Activated CD4-positive, alpha-beta T cell treated with anti-CD3 and anti-CD28 coated beads, Interleukin-2, amount 50 U/mL, for 48 hours (primary cell): ENCODE measurements at places on chromosomes 12 and 14.

DNA sequence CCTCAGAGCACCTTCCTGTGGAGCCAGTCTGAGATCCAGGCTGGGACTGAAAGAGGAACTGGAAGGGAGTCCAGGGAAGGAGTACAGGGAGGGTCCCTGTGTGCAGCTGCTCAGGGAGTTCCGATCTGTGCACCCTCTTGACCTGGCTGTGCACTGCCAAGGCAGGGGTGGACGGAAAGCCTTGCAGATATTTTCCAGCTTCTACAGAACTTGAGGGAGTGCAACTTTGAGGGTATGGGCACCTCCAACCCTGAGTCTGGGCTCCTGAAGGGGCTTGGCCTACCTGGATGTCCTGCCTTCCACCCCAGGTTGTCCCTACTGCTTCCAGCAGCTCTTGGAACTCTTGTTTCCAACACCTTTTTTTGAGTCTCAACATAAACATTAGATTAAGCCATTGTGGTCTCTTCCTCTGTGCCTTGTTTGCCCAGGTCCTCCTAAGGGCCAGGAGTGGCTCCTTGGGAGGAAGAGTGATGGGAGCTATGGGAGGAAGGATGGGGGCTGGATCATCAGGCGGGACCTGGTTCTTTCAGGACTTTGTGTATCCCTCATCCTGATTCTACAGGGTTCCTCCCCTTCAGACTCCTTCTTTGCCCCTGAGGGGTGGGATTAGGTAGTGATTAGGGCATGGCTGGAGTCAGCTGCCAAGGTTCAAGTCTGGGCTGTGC is 3.5 kb downstream of the KRT7 start:
- no peak for DNase-seq

- DNase-seq: no peak
Observed at GRCh38 chr14:104268725-104269436, 130.5 kb downstream of the KIF26A start.

DNA sequence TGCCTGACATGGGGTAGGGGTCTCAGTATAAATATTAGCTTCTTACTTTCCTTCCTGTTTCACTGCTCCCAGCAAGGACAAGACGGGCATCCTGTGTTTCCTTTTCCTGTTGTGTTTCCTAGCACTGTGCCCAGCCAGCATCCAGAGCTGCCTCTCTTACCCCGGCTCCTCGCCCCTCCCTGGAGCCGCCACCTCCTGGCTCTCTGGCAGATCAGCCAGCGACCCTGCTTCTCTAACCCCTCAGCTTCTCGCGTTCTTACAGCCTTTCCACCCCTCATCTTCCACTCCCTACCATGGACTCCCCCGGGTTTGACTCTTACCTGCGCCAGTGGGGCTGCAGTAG is 17.8 kb downstream of the HDAC7 start:
- no peak for DNase-seq

- no peak for DNase-seq
Observed at GRCh38 chr12:90010089-90010488, 301.5 kb upstream of the ATP2B1 start.

DNA sequence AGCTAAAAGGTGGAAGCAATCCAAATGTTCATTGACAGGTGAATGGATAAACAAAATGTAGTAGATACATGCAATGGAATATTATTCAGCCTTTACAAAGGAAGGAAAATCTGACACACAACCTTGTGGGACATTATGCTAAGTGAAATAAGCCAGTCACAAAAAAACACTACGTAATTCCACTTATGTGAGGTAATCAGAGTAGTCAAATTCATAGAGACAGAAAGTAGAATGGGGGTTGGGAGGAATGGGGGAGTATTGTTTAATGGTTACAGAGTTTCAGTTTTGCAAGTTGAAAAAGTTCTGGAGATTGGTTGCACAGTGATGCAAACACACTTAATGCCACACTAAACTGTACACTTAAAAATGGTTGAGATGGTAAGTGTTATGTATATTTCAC is 62.8 kb downstream of the LIN52 start:
- no peak for DNase-seq

DNA sequence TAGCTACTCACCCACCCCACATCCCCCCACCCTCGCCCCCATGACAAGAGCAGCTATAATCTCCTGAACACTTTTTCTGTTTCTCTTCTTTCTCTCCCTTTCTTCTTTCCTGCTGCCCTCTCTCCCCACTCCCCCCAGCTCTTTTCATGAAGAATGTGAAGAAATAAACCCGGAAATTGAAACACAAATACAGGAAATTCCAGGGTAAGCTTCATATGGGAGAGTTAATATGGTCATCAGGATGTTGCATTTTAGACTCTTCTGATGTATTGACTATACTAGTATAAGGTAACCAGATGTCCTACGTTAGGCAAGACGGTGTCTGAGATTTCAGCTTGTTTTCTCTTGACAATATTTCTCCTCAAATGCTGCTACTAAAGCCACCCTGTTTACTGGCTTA is 41.6 kb upstream of the LRIG3 start:
- no peak for DNase-seq

- DNase-seq: no peak
Observed at GRCh38 chr14:68412505-68413465, 380.1 kb downstream of the ZFP36L1 start.

- DNase-seq: no peak
Observed at GRCh38 chr12:29082522-29082921, 66.6 kb upstream of the FAR2 start.

DNA sequence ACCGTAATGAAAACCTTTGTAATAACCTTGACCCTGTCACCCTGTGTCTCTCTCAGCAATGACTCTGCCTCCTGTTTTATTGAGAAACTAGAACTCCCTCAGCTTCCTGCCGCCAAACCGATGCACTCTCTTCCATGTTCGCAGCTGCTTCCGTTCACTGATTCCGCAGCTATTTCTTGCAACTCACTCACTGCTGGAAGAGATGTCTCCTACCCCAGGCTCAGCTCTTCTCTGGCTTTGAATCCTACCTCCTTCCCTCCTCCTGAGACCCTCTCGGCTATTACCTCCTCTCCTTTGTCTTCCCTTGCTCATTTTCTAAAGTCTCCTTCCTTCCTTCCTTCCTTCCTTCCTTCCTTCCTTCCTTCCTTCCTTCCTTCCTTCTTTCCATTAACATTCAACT is 71.0 kb downstream of the ESRRB start:
- no peak for DNase-seq

DNA sequence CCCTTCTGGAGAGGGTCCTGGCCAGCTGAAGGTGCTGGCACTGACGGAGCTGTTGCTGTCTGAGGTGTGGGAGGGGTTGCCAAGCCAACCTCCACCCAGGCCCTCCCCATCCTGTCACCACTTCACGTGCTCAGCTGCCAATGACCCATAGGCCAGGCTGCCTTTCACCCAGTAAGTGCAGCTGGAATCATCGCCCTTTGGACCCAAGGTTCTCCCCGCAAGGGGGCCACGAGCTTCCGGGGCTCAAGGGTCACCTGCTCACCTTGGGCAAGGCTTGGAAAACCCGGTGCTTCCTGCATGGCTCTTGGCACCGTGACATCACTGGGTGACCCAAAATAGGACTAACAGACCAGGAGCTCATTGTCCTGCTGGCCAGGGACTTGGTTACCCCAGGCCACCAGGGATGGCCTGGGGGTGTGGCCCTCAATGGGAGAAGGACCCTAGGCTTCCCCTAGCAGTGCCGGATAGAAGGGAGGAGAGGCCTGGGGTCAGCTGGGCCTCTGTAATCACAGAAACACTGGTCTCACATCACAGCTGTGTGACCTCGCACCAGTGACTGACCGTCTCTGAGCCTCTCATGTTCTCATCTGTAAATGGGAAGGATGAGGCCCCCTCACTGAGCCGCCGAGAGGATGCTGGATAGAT is 51.3 kb downstream of the CCDC85C start:
- no peak for DNase-seq

- DNase-seq: no peak
Observed at GRCh38 chr14:92398888-92399636, 76.1 kb downstream of the SLC24A4 start.

DNA sequence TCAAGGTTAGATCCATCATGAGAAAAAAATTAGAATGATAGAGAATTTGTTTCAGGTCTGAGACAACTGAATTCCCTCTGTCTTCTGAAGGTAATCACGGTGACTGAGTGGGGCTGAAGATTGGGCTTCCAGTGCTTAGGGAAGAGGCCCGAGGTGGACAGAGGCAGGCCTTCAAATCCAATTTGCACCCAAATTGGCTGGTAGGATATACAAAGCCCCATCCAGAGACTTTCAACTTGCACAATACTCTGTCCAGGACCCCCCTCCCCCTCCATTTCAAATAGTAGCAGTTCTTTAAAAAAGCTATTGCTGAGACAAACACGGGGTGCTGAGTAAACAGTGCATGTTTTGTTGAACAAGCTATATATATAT is 3.6 kb upstream of the FOXG1 start:
- DNase-seq: no peak

GRCh38 chr12:57430112-57430930 is 522 bp downstream of the R3HDM2 start:
- DNase-seq: no peak

DNA sequence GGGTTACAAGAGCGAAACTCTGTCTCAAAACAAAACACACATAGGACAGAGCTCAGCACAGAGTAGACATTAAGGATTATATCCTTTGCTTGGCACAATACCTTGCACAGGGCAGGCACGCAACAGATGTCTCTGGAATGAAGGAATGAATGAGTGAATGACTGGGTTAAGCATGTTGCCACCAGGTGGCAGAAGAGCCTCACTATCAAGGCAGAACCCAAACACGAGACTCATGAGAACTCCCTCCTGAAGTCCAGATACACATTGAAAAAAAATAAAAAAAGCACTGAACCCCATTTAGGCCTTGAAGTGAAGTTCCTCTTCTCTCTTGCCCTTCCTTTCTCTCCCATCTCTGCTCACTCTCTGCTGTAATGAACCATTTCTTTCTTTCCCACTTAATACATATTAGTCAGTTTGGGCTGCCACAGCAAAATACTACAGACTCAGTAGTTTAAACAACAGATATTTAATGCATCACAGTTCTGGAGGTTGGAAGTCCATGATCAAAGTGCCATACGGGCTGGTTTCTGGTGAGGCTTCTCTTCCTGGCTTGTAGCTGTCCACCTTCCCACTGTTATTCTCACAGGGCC is 26.6 kb upstream of the LTA4H start:
- peak; percentile 76 for DNase-seq

- no peak for DNase-seq
Observed at GRCh38 chr12:110373962-110374611, 29.4 kb downstream of the ANAPC7 start.
